ENCODE measurements at places on chromosomes 7 and 10.

GRCh38 chr10:121268363-121268762 is 329.9 kb downstream of the FGFR2 start:
- DNase-seq: no peak

- DNase-seq: no peak
Observed at GRCh38 chr10:119597405-119598186, 832 bp upstream of the TIAL1 start.

DNA sequence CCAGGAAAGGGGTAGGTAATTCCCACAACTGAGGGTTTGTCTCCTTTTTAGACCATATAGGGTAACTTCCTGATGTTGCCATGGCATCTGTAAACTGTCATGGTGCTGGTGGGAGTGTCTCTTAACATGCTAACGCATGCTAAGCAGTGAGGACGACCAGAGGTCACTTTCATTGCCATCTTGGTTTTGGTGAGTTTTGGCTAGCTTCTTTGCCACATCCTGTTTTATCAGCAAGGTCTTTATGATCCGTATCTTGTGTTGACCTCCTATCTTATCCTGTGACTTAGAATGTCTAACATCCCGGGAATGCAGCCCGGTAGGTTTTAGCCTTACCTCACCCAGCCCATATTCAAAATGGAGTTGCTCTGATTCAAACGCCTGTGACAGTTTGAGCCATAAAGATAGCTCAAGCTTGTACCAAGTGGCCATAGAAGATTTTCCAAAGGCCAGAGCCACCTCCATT is 176.0 kb upstream of the NAMPT start:
- DNase-seq: no peak

GRCh38 chr7:124387056-124387455 is 354.2 kb upstream of the TMEM229A start:
- no peak for DNase-seq

DNA sequence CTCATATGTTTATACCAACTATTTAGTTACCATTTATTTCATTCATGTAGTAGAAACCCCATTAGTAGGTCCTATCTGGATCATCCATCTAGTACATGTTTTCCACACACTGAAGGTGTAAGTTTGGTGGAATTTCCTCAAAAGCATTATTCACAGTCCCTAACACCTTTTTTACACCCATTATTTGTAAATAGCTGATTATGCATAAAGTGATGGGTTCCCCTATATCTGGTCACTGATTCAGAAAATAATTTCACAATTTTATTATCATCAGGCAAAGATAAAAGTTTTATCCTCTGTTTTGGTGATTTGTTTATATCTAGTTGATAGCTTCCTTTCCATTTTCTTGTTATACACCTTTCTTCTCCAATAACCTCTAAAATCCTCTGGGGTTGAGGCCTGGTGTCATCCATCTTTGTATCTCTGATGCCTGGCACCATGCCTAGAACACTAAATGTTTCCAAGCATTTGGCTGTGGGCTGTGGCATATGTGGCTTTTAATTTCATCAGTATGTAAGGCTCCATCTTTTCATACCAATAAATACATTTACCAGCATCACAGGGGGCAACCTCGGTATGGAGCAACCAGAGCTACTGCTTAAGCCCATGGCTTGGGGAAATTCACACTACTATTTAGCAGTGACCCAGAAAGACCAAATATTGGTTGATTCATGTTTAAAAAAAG is 1089.5 kb upstream of the LRRN3 start:
- DNase-seq: peak; percentile 86

DNA sequence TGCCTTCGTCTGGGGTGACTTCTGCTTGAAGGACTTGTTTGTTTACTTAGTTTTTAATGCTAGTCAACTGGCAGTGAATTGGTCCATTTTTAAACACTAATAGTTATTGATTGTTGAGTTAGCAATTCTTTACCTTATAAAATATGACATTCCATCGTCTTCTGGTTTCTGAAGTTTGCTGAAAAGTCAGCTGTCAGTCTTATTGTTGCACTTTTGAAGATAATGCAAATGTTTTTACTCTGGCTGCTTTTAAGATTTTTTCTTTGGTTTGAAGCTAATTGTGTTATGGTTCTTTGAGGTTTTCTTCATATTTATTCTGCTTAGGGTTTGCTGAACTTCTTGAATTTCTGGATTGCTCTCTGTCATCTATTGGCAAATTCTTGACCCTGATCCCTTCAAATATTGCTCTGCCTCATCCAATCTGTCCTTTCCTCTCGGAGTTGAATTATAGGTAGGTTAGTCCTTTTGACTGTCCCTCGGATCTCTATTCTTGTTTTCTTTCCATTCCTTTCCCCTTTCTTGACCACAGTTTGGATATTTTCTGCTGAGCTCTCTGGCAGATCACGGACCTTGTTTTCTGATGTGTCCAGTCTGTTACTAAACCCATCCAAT is 24.2 kb downstream of the MGMT start:
- DNase-seq: no peak

GRCh38 chr10:122293156-122293960 is 22.3 kb downstream of the BTBD16 start:
- no peak for DNase-seq

GRCh38 chr7:157294773-157295172 is 42.0 kb upstream of the DNAJB6 start:
- no peak for DNase-seq

GRCh38 chr10:92200564-92200963 is 90.3 kb downstream of the CPEB3 start:
- no peak for DNase-seq

DNA sequence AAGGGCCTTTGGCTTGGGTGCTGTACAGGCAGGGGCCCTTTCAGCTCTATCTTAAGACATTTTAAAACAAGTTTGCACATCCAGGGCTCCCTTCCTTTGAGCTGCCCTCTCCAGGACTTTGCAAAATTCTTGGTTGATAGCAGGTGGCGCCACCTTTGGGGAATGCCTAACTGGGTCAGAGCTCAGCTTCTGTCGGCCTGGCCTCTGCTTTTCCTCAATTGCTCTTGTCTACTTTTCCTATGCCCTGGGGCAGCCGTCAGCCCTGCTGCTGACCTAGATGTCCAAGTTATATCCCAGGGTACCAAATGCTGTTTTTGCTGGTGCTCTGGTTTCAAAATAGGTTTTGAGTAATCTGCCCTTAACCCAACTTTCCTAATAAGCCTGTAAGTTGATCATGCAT is 65.8 kb downstream of the APBB1IP start:
- no peak for DNase-seq

DNA sequence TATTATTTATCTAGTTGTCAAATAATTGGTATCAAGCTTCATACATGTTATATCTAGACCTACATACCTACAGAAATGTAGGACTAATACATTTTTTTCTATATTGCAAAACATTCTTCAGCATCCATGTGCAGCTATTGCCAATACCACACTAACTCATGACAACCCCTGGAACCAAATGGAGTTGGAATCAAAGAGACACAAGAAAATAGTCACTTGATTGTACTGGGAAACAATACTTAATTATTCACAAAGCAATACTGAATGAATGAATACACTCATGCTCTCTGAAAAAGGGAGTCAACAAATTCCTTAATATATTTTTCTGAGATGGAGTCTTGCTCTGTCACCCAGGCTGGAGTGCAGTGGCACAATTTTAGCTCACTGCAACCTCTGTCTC is 10.4 kb upstream of the CFAP43 start:
- no peak for DNase-seq

- no peak for DNase-seq
Observed at GRCh38 chr7:70636169-70636568, 495.8 kb upstream of the GALNT17 start.

DNA sequence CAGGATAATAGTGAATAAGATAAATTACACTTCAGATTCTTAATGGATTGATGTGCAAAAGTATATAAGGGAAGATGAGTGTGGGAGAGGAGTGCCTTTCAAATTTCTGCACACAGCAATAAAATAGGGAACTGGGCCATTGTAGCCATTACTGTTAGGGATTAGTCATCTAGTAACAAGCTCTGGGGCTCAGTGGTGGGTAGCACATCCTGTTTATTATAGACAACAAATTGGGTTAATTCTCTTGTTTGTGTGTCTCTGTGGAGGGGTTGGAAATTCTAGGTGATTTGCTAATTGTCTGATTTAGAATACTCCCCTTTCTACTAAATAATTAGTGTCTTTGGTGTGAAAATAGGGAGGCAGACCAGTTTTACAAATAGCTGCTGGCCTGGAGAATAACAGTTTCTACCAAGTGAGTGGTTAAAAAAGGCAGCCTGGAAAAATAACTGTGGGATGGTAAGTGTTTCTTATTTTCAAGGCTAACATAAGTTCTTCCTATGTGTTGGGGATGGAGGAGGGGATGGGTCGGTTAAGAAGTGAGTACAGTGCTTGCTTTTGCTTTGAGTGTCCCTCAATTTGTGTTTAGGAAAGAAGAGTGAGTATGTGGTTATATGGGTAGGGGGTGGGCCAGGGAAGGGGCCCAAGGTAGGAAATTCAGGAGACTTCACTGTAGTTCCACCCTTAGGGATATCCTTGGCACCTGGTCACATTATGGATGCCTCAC is 43.3 kb upstream of the TMEM248 start:
- DNase-seq: no peak

DNA sequence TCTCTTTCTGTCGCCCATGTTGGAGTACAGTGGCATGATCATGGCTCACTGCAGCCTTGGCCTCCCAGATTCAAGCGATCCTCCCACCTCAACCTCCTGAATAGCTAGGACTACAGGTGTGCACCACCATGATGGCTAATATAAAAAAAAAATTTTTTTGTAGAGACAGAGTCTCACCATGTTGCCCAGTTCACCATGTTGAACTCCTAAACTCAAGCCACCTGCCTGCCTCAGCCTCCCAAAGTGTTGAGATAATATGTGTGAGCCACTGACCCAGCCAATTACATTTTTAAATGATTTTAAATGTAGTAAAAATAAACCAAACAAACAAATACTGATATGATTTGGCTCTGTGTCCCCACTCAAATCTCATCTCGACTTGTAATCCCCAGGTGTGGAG is 101.7 kb upstream of the LEP start:
- DNase-seq: no peak

DNA sequence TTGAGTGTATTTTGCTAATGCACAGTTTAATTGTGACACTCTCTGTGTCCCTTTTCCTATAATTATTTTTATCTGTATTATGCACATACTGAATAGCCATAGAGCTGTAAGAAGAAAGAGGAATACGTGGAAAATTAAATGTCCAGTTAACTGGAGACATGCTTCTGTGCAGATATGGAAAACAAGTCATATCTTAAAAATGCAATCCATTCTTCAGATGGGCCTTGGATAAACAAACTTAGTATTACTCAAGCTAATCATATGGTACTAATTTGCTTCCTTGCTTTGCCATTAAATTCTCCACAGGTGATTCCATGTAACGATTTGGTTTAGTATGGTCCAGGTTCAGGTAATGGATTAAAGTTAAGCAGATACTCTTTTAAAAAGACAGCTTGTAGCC is 201.2 kb upstream of the CELF2 start:
- no peak for DNase-seq

DNA sequence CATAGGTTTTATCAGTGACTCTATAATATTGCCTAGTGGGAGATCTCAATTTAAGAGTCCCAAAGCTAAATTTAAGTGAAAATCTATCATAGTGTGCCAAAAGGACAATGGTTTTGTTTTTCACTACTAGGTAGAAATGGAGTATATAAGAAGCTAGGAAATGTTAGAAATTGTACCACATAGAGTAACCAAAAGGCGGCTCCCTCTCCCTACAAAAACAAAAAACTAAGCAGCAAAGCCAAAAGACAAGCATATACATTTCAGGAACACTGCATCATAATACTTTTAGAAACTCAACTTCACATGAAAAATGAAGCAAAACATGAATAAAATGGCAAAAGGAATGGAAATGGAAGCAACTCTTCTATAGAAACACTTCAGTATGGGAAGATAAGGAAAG is 271.6 kb downstream of the CACNA2D1 start:
- DNase-seq: no peak

GRCh38 chr10:71684356-71685173 is 35.0 kb downstream of the C10orf105 start:
- no peak for DNase-seq

- no peak for DNase-seq
Observed at GRCh38 chr10:70343312-70343711, 39.1 kb downstream of the LRRC20 start.

DNA sequence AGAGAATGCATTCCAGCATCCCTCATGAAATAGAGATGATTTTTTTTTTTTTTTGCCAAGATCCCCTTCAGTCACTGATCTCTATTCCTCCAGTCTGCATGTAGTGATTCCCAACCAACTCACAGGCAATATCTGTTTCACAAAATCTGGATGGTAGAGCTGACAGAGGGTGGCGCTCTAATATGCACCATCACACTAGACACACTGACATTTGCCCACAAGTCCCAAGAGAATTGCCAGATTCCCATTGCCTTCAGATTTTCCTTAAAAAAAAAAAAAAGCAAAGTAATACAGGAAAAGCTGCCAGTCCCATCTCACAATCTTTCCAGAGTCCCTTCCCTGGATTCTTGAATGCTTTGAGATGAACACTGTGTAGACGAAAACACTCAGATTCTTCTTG is 301.0 kb downstream of the SORCS1 start:
- no peak for DNase-seq

GRCh38 chr7:30285536-30286284 is 1.3 kb downstream of the ZNRF2 start:
- peak; percentile 68 for DNase-seq

- DNase-seq: no peak
Observed at GRCh38 chr7:147411096-147411495, 1179.5 kb upstream of the C7orf33 start.

GRCh38 chr7:73905360-73905759 is 44.4 kb downstream of the TMEM270 start:
- peak; percentile 79 for DNase-seq

- DNase-seq: no peak
Observed at GRCh38 chr7:20223356-20223755, 6.2 kb upstream of the MACC1 start.

DNA sequence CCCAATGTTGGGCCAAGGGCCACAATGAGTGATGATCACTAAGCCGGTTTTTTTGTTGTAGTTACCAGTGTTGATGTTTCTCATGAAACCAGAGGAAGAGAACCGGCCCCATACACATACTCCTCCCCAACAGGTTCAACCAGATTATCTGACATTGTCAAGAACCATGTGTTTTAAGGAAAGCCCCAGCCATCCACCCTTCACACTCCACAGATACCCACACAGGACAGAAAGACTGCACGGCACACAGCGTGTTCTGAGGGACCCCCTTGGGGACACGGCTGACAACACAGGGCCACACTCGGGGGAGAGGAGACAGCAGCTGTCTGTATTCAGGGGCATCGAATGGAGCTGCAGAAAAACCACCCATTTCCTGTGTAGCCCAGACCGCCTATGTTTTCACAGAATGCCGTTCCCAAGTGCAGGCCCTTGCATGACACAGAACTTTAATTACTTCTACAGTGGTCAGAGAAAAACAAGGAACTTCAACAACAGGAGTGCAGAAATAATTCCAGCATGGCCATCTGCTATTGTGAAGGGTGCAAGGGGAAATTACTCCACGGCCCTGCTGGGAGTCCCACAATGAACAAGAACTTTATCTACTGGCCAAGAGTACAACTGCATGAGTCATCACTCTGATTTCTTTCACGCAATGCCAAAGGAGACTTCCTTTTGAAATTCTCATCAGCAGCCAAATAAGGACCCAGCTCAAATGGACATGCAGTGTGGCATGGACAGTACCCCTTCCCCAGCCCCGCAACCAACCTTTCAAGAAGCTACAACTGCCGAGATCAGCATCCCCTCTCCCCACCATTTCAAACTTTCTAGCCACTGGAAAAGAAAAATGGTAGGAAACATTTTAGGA is 2.3 kb downstream of the KLF6 start:
- DNase-seq: no peak
